ENCODE measurements at places on chromosomes 3 and 15.

DNA sequence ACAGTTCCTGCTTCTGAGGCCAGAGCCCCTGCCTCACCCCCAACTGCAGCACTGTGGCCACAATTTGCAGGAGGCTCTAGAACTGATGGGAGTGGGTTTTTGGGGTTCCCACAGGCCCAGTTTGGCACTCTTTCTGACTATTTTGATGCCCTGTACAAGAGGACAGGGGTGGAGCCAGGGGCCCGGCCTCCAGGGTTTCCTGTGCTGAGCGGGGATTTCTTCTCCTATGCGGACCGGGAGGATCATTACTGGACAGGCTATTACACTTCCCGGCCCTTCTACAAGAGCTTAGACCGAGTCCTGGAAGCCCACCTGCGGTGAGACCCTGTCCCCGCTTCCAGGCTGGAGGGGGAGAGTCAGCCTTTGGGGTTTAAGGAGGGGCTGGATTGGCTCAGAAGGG, 6.9 kb downstream of the MAN2A2 start:
- no peak for DNase-seq

DNA sequence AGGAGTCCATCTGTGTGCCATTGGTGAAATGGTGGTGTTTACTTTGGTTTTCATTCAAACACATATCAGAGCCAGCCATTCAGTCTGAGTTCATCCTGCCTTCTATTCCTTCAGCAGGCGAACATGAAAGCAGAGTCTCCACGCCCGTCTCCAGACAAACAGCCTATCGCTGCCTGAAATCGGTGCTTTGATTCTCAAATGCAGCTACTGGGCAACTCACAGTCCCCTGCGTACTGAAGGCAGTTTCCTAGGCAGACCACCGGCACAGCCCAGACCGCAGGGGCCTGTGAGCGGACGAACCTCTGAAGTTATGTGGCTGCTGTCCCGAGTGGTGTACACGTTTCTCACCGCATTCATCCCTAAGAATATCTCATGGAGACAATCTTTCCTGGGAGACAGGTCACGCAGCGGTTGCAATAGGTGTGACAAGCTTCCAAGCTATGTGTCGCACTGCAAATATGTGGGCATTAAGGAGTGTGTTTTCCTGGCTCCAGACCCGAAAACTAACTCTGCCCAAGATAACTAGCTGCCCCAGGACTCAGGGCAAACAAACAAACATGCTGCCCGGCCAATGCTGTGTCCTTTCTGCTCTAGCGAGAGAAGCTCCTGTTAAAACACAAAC, 16.9 kb upstream of the RYR3 start:
- DNase-seq = no peak

DNA sequence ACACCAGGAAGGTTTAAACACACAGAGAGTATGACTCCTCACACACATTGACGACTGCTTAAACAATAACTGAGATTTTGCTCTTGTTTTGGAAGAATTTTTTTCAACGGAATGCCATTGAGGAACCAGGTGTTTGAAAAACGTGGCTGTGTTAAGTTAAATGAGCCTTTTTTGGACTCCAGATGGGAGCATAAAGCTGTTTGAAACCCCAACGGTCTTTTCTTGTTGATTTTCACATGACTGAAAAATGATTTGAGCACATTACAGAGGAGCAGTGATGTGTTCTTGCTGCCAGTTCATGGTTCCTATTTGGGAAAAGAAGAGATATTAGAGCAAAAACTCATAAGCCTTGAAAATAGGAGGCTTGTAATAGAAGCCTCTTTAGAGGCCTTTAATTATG, 97.8 kb upstream of the SELENOK start:
- DNase-seq = no peak

DNA sequence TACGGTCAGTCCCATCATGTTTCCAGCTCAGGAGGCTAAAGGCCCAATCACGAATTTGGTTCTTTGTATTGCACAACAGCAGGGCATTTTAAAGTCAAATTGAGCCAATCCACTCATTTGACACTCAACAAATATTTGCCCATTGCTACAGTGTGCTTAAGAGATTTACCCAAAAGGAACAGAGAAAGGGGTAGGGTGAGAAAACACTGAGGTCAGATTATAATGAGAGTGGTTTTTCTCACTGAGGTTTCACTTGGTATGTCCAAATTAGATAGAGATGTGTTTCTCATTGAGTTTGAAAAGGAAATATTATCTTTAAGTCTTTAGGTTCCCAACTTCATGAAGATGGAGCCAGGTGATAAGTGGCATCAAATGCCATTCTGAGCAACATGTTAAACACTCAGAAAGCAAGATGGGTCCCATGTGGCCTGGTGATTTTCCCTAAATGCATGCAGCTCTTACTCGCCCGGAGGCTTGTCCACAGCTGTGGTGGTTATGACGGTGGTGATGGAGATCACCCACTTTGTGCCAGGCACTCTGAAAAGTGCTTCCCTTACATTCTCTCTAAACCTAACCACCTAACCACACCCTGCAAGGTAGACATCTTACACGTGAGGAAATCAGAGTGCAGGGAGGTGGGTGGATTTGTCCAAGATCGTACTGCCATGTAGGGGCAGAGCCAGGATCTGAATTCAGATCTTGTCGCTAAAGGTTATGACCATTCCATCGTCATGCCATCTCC, 31.2 kb upstream of the USP3 start:
- DNase-seq = peak; percentile 62
